ENCODE measurements at places on chromosomes 5 and 9.

- no peak for DNase-seq
Measured at GRCh38 chr5:147743678-147744374, 38.7 kb downstream of the JAKMIP2 start.

GRCh38 chr5:1294206-1294834 is 548 bp downstream of the TERT start:
- DNase-seq: no peak

DNA sequence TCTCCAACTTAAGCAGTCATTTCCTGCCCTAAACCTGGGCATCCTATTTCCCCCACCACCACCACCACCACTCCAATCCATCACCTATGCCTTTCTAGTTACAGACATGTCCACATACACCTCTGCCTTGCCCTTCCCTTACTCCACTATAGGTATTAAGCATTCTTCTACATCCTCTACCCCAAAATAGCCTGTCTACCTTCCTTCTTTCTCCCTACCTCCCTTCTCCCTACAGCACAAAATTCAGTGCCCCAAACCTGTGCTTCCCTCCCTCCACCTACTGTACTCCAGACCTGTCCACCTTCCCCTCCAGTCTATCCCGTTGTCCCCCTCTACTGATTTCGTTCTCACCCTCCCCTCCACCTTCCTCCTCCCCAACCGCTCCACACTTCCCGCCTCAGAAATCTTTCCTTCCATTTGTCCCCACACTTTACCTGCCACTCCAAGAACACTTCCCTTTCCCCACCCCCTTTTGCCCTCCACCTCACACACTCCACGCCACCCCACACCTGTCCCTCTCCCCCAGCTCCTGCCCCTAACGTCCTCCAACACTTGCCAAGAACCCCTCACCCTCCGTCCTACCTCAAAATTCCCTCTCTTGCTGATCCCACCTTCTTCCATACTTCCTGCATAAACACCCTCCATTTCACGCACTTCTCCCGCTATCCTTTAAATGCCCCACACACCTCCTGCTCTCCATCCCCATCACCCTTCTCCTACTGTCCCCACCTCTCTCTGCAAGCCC is 1.6 kb downstream of the STRBP start:
- DNase-seq: no peak

GRCh38 chr9:107976767-107977166 is 487.2 kb upstream of the KLF4 start:
- peak; percentile 58 for DNase-seq

GRCh38 chr5:98791001-98791519 is 17.6 kb downstream of the RGMB start:
- no peak for DNase-seq

DNA sequence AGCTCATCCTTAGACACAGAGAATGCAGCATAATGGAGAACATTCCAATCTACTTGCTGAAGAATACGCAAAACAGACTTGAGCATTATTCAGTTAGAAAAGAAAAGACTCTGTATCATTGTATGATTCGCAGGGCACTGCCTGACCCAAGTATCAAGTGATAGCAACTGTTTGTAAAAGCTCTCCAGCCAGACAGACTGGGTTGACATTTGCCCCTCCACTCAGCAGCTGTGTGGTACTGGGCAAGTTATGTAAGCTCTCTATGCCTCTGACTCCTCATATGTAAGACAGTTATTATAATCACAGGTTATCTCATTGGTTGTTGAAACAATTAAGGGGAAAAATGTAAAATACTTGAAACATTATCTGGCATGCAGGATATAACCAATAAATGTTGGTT is 505.0 kb downstream of the ELAVL2 start:
- DNase-seq: no peak

GRCh38 chr5:91419571-91420537 is 36.7 kb upstream of the ARRDC3 start:
- peak; percentile 87 for DNase-seq

DNA sequence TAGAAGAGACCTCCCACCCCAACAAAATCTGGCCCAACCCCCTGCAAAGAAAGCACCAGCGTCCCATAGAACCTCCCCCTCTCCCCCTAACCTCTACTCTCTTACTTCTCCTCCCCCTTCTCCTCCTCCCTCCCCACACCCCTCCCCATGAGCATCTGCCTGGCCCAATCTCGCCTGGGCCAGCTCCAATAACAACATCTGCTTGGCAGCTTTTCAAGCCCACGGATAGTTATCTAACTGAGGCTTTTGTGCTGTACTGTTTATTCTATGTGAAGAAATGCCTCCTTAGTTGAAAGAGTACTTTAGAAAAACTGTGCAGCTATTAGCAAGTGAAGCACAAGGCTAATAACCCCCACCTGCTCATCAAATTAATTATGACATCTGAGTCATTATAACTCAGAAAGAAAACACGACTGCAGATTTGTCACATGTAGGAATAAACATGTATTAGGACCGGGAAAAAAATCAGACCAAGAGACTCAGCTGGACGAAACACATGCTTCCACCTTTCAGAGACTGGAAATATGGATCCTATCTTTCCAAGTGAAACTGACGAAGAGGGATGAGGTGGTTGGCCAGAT is 42.8 kb downstream of the NFIB start:
- DNase-seq: no peak

GRCh38 chr9:19879062-19879461 is 90.2 kb upstream of the SLC24A2 start:
- DNase-seq: no peak

DNA sequence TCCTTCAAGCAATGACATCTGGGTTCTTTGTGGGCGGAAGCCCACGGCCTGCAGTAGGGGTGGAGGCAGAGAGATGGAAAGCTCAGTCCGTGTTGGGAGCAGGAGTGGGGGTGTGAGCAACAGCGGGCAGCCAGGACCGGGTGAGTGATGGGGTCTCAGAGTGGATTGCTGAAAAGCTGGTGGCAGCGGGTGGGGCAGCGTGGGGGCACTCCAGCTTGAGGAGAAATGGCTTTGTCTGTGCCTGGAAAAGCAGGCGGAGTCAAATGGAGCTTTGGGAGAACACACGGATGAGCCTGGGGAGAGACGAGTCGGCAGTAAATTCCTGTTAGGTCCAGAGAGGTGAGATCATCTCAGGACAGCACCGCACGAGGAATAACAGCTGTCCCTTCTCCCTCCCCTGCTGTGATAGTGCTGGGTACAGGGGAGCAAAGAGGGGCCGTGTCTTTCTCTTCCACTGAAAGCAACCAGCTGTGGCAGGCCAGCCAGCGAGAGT is 42.1 kb downstream of the CACNA1B start:
- no peak for DNase-seq

DNA sequence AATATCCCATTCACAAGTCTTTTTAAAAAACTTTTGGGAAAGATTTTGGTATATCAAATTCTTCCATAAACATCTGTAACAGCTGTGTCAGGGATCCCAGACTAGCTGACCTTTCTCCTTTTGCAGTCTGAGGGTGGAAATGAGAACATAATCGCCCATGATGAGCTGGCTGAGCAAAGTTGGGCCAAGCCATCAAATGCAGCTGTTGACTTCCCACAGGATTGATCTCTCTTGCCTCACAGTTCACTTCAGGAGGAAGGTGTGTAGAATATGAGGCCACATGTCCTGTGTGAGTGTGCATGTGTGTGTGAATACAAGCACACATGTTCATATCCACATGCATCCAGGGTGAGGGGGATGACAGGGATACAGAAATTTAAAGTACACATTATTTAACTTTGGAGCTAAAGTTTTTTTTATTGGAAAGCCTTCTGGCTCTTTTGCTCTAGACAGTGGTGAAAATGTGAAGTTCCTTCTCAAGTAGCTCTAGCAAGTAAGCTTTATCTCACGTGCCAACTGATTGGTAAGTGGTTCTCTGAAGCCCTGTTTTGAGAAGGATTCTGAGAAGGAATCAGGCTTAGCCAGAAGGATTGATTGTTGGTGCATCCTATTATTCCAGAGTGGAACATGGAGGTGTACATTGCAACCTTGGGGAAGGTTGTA is 468.8 kb upstream of the DMAC1 start:
- no peak for DNase-seq

GRCh38 chr9:93450945-93451815 is at the start of gene FAM120A:
TSS of gene FAM120A (plus strand) at chr9:93451685. CDS start at chr9:93451916, 231 bp downstream.
- peak; percentile 93 for DNase-seq

GRCh38 chr9:87714819-87715218 is 11.1 kb upstream of the CTSL start:
- DNase-seq: peak; percentile 78

- no peak for DNase-seq
Measured at GRCh38 chr5:4295663-4296339, 700.2 kb downstream of the IRX1 start.

DNA sequence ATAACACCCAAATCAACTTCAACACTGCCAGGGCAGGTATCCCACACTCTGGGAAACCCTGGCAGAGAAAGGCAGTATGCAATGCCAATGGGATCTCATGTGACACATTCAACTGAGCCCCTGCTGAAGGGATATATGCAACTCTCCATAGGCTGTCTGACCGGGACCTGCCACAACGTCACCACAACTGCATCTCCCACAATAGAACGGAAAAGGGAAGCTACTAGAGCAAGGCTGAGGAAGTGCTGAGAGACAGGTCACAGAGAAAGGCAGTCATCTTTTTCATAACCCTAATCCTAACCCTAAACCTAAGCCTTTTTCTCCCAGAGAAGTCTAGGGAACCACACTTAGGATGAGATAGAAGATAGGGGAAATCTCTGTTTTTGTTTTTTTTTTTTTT is 345.9 kb upstream of the CD180 start:
- peak; percentile 69 for DNase-seq

DNA sequence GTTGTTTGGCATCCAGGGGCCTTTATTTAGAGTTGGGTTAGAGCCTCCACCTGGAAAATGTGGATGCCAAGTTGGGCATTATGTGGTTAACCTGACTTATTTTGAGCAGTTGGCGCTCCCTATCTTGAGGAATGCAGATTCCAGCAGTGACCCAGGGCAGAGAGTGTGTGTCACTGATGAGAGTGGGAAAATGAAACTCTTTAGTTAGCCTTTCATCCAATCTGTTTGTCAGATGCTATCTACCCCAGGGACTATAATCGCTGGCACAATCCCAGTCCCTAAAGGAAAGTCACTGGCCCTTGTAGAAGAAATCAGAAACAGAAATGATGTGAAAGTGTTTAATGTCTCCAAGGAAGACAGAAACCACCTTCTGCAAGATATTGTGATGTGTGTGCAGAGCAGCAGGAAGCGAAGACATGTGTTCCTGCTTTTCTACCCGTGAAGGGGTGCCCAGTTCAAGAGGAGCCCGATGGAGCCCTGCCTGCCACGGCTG is 10.2 kb upstream of the STING1 start:
- DNase-seq: peak; percentile 41

DNA sequence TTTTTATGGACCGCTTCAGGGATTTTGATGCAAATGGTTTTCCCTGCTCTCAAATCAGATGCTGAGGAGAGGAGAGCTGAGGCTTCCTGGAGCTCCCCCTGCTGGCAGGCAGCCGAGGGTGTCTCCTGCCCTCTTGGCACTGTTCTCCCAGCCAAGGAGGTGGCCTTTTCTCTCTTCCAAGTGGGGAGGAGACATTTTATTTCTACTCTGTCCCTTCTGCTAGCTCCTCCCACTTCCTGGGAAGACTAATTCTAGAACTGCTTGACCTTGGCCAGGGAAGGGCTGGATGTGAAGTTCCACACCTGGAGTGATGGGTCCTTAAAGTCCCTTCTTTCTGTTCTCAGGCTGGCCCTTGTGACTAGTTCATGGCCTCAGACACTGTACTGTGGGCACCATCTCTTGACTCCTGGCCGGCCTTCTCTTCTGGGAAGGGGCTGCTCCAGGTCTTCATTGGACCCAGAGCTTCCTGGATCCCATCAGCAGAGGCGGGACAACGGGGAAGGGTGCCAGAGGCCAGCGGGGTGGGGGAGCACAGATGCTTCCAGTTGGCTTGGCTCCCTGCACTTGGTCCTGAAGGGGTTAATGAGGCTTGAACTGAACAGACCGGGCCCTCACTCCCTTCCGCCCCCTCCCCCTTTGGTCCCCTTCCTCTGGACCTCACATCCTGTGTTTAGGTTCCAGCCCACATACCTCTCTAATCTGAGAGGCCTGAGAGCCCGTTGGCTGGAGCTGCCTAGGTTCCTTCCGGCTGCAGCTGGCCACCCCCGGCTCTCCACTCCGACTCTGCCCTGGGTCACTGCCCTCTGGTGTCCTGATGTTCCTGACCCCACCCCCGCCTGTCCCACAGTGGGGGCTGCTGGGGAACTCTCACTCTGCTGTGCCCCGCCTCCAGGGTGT is 32.1 kb downstream of the PTPA start:
- peak; percentile 83 for DNase-seq

GRCh38 chr9:27645161-27645840 is 72.0 kb upstream of the C9orf72 start:
- DNase-seq: no peak

DNA sequence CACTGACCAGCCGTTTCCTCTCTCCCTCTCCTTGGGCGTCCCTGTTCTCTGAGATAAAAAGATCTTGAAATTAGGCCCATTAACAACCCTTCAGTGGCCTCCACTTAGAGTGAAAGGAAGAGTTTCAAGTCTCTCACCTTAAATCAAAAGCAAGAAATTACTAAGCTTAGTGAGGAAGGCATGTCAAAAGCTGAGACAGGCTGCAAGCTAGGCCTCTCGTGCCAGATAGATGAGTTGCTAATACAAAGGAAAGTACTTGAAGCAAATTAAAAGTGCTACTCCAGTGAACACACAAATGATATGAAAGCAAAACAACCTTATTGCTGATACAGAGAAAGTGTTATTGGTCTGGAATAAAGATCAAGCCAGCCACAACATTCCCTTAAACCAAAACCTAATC is 331.3 kb upstream of the SEMA6A start:
- no peak for DNase-seq

GRCh38 chr5:153782589-153783361 is 255.9 kb downstream of the FAM114A2 start:
- DNase-seq: no peak

DNA sequence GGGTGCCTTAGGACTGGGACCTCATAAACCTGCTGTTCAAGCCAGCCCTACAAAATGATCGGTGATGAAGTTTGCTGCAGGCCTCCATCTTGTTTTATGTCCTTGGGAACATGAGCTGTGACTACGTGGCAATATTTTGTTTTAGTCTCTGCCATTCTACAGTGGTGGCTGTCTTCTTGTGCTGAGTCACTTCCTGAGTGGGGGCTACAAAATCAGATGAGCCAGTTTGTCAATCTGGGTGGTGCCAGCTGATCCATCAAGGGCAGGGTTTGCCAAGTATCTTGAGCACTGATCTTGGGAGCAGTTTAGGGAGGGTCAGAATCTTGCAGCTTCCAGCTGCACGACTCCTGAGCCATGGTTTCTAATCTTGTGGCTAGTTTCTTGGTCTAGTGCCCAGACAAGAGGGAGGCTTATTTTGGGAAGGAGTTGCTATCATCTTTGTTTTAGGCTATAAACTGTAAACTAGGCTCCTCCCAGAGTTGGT is 94.7 kb downstream of the YTHDC2 start:
- DNase-seq: no peak

Data from suppressor macrophage treated with lipopolysaccharide for 4 hours (primary cell).